ENCODE measurements at places on chromosomes 11 and 22. TPM values are rescaled to one million over a fixed set of nuclear protein-coding genes. Genes with fewer than 3 reads are reported as not detected.

- no peak for DNase-seq
Observed at GRCh38 chr22:17435375-17435774, 66.1 kb downstream of the CECR2 start.

DNA sequence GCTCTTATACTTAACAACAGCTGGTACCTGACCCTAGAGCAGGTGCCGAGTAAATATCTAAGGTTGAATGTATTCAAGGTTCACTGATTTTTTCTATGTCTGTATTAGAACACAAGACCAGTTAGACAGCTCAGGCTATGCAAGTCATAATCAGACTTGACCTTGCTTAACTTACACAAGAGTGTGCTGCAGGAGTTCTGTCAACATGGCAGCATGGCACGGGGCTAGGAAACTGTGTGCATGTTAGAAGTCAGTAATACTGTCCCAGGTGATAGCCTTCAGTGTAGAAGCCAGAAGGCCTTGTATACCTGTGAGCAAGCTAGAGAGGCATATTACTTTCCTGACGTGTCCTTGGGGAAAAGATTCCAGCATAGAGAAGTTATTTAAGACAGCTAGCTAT lies 253.1 kb downstream of the FAT3 start:
- no peak for DNase-seq

OR2D2 gene
- polyA plus RNA-seq, result not detected

GRCh38 chr11:93198215-93198845 lies 539 bp upstream of the SLC36A4 start:
- no peak for DNase-seq

DNA sequence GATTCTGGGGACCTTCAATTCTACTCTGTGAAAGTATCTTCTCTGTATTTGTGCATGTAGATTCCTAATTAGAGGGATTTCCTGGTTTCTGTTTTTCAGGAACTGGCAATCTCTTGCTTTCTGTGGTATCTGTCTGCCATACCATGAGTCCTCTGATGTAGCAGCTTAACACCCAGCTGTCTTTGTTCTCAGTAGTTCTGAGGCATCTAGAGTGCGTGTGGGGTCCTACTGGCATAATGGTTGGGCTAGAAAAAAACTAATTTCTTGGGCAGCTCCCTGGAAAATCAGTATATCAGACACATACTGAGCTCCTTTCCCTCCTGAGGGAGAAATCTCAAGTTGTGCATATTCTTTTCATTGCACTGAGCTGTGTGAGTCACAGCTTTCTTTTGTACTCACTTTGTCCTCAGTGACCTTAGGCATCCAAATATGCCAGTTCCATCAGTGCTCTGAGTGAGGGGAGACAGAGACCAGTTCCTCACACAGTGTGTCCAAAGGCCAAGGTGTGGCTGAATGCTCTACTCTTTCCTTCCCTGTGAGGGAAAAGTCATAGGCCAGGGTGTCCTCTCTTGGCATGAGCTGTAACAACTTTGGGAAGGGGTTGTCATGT lies 35.5 kb upstream of the SLC22A24 start:
- no peak for DNase-seq

IFTAP gene
- polyA plus RNA-seq, result 51.1 TPM

MFRP gene
- polyA plus RNA-seq, result not detected

SLC22A12 gene
- not detected for polyA plus RNA-seq

DNA sequence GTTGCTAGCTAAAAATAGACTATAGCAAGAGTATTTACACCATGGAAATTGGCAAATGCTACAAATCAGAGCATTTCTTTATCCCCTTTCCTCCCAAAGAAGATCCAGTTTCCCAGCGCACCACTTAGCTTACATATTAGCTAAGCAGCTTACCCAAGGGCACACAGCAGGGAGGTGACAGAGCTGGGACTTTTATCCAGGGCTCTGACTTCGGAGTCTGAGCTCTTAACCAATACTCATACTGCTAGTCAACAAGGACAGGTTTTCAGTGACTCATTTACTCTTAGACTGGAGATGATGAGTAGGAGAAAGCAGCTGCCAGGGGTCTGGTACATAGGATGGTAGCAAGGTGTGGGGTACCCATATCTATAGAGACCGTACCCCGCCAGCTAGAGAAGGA lies 38.4 kb downstream of the NAV2 start:
- no peak for DNase-seq

UBQLNL gene
- polyA plus RNA-seq, result 0.16 TPM

- DNase-seq, result no peak
Observed at GRCh38 chr11:113664069-113664980, 41.8 kb downstream of the TMPRSS5 start.

LIF gene
- 0.62 TPM for polyA plus RNA-seq

- no peak for DNase-seq
Observed at GRCh38 chr11:103736315-103737036, 300.0 kb upstream of the DDI1 start.

FREY1 gene
- 0.26 TPM for polyA plus RNA-seq

SNU13 gene
- polyA plus RNA-seq, result not detected
